ENCODE measurements at places on chromosomes 6 and 20.

GRCh38 chr6:156674197-156674596 lies 103.0 kb upstream of the ARID1B start:
- DNase-seq, result no peak
- H3K4me3 ChIP-seq, result no peak overlapping the region
- H3K4me1 ChIP-seq, result no peaks in the 10 kb centered on the region
- H3K27ac ChIP-seq, result no peak overlapping the region
- no peaks in the 10 kb centered on the region for H3K36me3 ChIP-seq

- DNase-seq, result no peak
- peaks cover 58% of the 10 kb centered on the region for H3K36me3 ChIP-seq
- no peaks in the 10 kb centered on the region for H3K27me3 ChIP-seq
- no peaks in the 10 kb centered on the region for H3K4me1 ChIP-seq
- H3K27ac ChIP-seq, result no peak overlapping the region
- no peak overlapping the region for H3K4me3 ChIP-seq
Observed at GRCh38 chr20:24962182-24962492, 13.1 kb downstream of the CST7 start.

GRCh38 chr20:9488063-9488462 lies 26.3 kb upstream of the LAMP5 start:
- H3K4me1 ChIP-seq, result no peaks in the 10 kb centered on the region
- H3K27me3 ChIP-seq, result no peaks in the 10 kb centered on the region
- no peaks in the 10 kb centered on the region for H3K36me3 ChIP-seq
- no peak for DNase-seq

DNA sequence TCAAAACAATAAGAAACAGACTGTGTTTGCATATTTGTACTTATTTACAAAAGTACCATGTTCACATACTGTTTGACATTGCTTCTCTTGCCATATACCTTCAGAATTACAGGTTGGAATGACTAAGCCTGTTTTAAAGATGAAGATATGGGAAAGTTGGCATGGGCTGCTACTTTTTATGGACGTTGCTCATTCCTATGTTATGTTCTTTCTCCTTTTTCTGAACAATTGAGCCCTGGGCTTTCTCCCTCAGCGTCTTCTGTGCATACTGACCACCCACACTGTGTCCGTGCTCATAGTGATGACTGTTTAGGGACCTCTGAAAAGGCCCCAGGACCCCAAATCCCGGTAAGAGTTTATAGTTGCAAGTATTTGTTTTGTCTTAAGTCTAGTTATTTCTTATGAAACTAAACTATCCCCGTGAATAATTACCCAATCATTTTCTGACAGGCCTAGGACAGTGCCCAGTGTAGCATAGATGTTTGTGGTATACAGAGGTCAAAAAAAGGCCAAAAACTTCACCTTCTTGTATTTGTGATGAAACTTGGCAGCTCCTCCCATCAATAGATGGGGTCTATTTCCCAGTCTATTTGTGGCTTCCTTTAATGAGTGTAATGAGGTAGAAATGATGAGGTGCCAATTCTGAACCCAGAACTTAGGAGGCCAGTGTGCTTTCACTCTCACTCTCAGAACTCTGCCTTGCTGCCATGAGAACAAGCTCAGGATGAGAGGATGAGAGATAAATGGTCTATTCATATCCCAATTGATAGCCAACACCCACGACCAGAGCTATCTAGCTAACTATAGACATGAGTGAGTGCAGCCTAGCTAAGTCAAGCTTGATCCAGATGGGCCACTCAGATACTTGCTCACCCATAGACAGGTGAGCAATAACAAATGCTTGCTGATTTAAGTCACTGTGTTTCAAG lies 40.9 kb downstream of the GSTA4 start:
- no peaks in the 10 kb centered on the region for H3K27me3 ChIP-seq
- no peak for DNase-seq
- H3K4me1 ChIP-seq, result no peaks in the 10 kb centered on the region
- no peaks in the 10 kb centered on the region for H3K36me3 ChIP-seq

- no peak overlapping the region for H3K4me3 ChIP-seq
- no peaks in the 10 kb centered on the region for H3K27me3 ChIP-seq
- no peaks in the 10 kb centered on the region for H3K36me3 ChIP-seq
- no peaks in the 10 kb centered on the region for H3K4me1 ChIP-seq
- DNase-seq, result no peak
Observed at GRCh38 chr6:140276133-140276532, 901.7 kb upstream of the CITED2 start.

GRCh38 chr6:168072730-168073129 lies 6.3 kb downstream of the FRMD1 start:
- no peak for DNase-seq
- no peaks in the 10 kb centered on the region for H3K36me3 ChIP-seq
- no peaks in the 10 kb centered on the region for H3K27me3 ChIP-seq
- H3K4me1 ChIP-seq, result no peaks in the 10 kb centered on the region
- H3K27ac ChIP-seq, result no peak overlapping the region

DNA sequence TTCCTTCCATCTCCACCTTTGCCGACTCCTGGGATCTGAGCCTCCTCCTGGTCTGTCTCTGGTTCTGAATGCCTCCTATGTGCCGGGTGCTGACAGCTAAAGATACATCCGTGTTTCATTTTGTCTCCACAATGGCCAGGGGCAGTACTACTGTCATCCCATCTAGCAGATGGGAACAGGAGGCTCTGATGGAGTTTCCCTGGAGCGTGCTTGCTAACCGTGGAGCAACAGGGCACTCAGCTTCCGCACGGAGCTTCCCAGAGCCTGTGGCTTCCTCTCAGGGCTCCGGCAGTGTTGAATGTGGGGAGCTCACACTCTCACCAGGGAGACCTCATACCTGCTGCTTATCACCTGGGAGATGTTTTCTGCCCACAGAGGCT lies 11.9 kb upstream of the NPBWR2 start:
- H3K36me3 ChIP-seq, result no peaks in the 10 kb centered on the region
- no peak overlapping the region for H3K27ac ChIP-seq
- no peak overlapping the region for H3K4me3 ChIP-seq
- DNase-seq, result no peak

DNA sequence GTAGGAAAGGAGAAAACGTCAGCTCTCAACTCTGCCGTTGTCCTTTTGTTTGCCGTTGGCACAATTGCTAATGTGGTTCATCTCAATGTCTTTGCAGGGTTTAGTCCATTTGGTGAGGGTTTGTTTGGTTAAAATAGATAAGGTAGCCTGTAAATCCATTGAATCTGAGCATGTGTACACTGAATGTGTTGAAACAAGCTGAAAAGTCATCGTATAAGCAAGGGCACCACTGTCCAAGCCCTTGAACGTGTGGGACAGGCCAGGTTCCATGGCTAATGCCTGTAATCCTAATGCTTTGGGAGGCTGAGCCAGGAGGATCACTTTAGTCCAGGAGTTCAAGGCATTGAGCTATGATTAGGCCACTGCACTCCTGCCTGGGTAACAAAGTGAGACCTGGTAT lies 224.7 kb upstream of the PLCB4 start:
- no peak overlapping the region for H3K4me3 ChIP-seq
- H3K27me3 ChIP-seq, result no peaks in the 10 kb centered on the region
- DNase-seq, result no peak
- H3K4me1 ChIP-seq, result no peaks in the 10 kb centered on the region
- H3K27ac ChIP-seq, result no peak overlapping the region

- DNase-seq, result no peak
- H3K36me3 ChIP-seq, result no peaks in the 10 kb centered on the region
- peak overlapping the region; percentile 11 for H3K4me3 ChIP-seq
- peaks cover 13% of the 10 kb centered on the region for H3K4me1 ChIP-seq
- peaks cover 3% of the 10 kb centered on the region for H3K27me3 ChIP-seq
Observed at GRCh38 chr6:28673787-28674671, 148.3 kb downstream of the GPX5 start.

DNA sequence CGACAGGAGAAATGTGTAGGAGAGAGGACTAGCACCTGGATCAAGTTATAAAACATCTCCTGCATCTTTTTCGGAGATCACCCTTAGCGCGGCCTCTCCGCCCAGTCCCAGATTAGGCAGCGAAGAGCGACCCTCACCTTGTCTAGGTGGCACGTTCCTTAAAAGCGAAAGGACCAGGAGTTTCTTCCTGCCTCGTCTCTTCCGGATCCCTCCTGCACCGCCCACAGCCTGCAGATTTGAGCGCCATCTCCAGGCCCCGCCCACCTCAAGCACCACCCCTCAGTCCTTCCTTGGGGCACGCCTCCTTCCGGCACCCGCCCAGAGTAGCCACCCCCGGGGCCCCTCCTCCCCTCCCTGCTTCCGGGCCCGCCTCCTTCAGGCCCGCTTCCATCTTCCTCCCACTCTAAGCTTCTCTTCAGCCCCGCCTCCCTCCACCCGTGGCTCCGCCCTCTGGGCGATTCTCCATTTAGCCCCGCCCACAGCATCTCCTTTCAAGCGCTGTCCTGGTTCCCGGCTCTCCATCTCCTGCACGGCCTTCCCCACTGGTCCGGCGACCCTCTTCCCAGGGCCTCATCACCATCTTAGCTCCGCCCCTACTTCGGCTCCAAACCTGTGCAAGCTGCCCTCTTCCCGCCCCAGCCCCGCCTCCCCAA lies 662 bp upstream of the RALY start:
- DNase-seq, result peak; percentile 99
- H3K4me1 ChIP-seq, result peaks cover 45% of the 10 kb centered on the region
- no peaks in the 10 kb centered on the region for H3K27me3 ChIP-seq

DNA sequence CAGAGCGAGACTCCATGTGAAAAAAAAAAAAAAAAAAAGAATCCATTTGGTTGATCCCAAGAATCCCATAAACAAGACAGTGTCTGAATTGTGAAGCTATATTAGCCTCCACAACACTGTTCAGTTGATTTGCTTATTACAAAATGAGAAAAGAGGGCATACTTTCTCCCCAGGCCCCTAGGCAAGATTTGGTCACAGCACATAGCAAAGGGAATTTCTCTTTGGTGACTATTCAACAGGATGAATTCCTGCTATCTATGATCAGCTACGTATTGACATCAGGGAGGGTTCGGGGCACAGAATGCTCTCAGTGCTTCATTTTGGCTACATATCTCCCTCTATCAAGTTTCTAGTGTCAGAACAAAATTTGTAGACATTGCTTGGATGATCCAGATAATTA lies 20.2 kb upstream of the SLC22A3 start:
- no peak overlapping the region for H3K4me3 ChIP-seq
- peaks cover 8% of the 10 kb centered on the region for H3K4me1 ChIP-seq
- no peak overlapping the region for H3K27ac ChIP-seq
- no peaks in the 10 kb centered on the region for H3K36me3 ChIP-seq

GRCh38 chr20:49737260-49737659 lies 23.6 kb upstream of the B4GALT5 start:
- no peak overlapping the region for H3K27ac ChIP-seq
- no peaks in the 10 kb centered on the region for H3K36me3 ChIP-seq

DNA sequence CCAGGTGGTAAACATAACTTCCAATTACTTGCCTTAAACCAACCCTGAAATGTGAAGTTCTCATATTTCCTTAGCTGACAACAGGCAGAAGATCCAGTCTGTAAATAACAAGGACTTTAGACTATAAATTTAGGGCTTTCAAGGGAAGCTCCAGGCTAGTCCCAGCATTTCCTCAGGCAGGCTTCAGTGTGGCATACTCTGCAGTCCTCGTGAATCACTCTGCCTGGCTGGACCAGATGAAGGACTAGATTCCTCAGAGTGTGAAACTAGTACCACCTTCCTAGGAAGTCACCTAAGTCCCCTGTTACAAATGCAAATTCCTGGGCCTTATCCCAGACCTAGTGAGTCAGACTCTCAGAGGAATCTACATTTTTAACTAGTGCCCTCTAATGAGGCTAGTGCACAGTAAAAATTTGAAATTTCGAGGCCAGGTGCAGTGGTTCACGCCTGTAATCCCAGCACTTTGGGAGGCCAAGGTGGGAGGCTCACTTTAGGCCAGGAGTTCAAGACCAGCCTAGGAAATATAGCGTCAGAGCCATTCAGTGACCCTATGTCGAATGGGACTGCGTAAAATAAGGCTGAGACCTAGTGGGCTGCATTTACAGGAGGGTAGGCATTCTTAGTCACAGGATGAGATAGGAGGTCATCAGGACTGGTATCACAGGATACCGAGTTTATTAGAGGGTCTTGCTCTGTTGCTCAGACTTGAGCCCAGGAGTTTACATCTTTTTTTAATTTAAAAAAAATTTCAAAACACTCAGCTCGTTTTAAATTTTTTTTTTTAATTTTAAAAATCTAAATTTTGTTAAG lies 279.6 kb upstream of the JARID2 start:
- H3K27me3 ChIP-seq, result no peaks in the 10 kb centered on the region
- no peak overlapping the region for H3K27ac ChIP-seq
- no peaks in the 10 kb centered on the region for H3K36me3 ChIP-seq
- H3K4me1 ChIP-seq, result no peaks in the 10 kb centered on the region
- no peak overlapping the region for H3K4me3 ChIP-seq

DNA sequence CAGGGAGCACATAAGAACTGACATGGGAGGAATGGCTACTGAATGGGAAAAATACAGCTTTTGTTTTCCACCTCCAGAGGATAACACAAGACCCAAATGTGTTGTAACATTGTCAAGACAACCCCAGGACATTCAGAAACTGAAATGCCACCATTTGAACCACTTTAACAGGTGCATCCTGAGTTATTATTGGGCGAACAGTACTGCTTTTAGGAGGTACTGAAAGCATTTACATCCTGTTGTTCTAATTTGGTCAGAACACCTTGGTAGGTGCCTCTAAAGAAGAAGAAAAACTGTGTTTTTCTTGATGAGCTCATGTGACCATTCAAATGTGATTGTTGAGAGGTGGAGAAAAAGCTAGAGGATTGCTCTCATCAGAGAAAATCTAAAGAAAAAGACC lies 6.4 kb upstream of the TXNDC5 start:
- H3K36me3 ChIP-seq, result no peaks in the 10 kb centered on the region
- H3K4me1 ChIP-seq, result no peaks in the 10 kb centered on the region
- H3K27ac ChIP-seq, result no peak overlapping the region
- no peak overlapping the region for H3K4me3 ChIP-seq
